ENCODE measurements at places on chromosomes 13 and 19. TPM values are rescaled to one million over a fixed set of nuclear protein-coding genes. Genes with fewer than 3 reads are reported as not detected.

The PIAS4 gene
- total RNA-seq, result 31.5 TPM

The MAB21L1 gene
- total RNA-seq, result 0.65 TPM

The EPN1 gene
- total RNA-seq, result 25.3 TPM

GRCh38 chr19:43667876-43668405 is 2.0 kb downstream of the PLAUR start:
- DNase-seq, result no peak

DNA sequence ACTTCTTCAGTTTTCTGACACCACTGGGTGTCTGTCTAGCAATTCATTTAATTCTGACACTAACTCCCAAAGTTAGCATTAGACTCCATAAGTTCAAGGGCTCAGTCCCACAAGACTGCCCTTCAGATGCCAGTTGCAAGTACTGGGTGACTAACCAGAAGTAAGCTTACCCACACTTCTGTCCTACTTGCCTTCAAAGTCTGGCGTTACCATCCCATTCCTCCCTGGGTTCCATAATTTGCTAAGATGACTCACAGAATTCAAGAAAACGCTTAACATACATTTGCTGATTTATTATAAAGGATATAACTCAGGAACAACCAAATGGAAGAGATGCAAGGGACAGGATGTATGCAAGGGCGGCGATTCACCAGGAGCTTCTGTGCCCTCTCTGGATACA is 45.5 kb upstream of the NPAS1 start:
- no peak for DNase-seq

- no peak for DNase-seq
Observed at GRCh38 chr13:79642596-79642995, 161.6 kb downstream of the NDFIP2 start.

DNA sequence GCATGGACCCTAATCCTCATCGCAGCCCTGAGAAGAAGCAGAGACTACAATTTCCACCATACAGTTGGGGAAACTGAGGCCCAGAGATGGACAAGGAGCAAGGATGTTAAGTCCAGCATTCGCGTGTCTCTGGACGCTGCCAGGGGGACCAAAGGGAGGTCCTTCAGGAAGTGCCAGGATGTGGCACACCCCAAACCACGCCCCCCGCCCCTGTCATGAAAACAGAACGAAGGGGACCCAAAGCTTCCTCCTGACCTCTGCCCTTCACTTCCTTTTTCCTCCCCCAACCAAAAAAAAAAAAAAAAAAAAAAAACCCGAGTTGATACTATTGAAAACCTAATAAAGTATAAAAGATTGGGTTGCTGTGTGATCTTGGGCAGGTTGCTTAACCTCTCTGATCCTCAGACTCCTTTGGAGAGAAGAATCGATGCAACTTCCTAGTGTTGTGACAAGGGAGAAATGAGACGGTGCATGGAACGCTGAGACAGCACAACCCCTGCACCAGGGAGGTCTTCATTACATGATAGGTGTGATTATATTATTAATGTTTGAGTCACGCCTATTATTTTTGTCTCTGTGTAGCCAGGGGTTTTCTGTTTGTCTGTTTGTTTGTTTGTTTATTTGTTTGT is 2.7 kb upstream of the ZBTB7A start:
- DNase-seq, result no peak

DNA sequence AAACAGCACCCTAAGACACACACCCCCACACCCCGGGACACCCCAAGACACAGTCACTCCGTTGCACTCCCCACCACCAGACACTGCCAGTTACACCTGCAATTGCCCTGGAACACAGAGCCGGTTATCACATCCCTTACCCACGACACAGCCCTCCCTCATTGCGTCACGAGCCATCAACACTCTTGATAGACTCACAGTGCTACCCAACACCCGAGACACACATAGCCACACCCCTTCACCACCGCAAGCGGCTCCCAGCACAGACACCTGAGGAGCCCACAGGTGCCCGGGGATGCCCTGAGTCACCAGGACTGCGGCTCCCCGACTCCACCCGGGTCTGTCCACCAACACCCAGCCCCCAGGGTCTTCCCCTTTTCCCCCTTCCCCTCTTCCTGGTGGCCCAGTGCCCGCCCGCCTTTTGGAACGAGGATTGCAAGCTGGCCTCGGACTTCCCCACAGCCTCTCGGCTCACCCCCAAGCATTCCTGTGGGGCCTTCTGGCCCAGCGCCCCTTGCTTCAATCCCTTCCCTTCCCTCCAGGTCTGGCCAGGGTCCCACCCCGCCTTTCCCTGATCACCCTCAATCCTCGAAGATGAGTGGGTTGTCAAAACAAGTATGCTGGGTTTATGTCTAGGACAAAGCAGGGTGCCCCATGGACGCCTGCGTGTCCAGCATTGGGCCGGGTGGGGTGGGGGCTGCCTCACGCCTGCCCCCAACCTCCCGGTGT is 1.7 kb upstream of the PTGER1 start:
- DNase-seq, result peak; percentile 88

Data from Daoy (cell line).